ENCODE measurements at places on chromosomes 5 and 9. TPM values are rescaled to one million over a fixed set of nuclear protein-coding genes. Genes with fewer than 3 reads are reported as not detected.
A peak's percentile ranks its signal among the peaks of the same experiment; 100 is the strongest.

GRCh38 chr9:2210201-2210600 is 195.1 kb downstream of the SMARCA2 start:
- no peak overlapping the region for H3K4me3 ChIP-seq
- H3K36me3 ChIP-seq, result no peaks in the 10 kb centered on the region
- no peaks in the 10 kb centered on the region for H3K27me3 ChIP-seq

PDCD1LG2 gene
- 1.4 TPM for total RNA-seq

F12 gene
- 2.2 TPM for total RNA-seq

DNA sequence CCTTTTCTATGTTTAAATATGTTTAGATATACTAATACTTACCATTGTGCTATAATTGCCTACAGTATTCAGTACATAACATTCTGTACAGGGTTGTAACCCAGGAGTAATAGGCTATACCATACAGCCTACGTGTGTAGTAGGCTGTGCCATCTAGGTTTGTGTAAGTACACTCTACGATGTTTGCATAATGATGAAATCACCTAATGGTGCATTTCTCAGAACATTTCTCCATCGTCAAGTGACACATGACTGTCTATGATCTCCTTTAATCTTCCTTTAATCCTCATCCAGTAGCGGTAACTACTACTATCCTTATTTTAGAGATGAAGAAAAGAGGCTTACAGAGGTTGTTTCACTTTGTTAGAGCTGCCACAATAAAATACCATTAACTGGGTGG is 369.2 kb downstream of the PLK2 start:
- no peak for DNase-seq
- H3K36me3 ChIP-seq, result no peaks in the 10 kb centered on the region
- no peak overlapping the region for H3K27ac ChIP-seq
- H3K27me3 ChIP-seq, result no peaks in the 10 kb centered on the region
- no peaks in the 10 kb centered on the region for H3K4me1 ChIP-seq
- no peak overlapping the region for H3K4me3 ChIP-seq

DNA sequence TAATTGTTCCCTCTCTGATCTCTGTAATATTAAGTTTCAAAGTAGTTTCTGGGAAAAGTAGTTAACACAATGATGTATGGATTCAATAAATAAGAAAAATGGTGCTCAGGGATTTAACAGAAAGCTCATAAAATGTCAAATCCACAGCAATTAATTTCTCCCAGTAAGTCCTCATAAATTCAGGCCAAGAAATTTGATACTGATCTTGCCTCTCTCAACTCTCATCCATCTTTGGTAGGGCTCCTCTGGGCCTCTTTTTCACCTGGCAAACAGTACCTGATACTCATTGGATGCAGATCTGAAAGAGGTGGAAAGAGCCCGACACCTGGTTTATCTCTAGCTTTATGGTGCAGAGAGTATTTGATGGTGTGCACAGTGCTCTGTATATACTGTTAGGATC is 106.1 kb downstream of the STK32A start:
- H3K27ac ChIP-seq, result no peak overlapping the region
- H3K36me3 ChIP-seq, result no peaks in the 10 kb centered on the region
- no peaks in the 10 kb centered on the region for H3K27me3 ChIP-seq
- H3K4me3 ChIP-seq, result no peak overlapping the region
- no peaks in the 10 kb centered on the region for H3K4me1 ChIP-seq

- peaks cover 61% of the 10 kb centered on the region for H3K27me3 ChIP-seq
- no peak within 1 kb of the TSS for H3K27ac ChIP-seq
- DNase-seq, result no peak
- no peaks in the 10 kb centered on the region for H3K4me1 ChIP-seq
- H3K4me3 ChIP-seq, result no peak within 1 kb of the TSS
Observed at GRCh38 chr5:73120222-73121118, at the start of gene TMEM171. Gene TMEM171, plus strand, starts transcription at chr5:73120575. Its CDS starts 2,799 bp downstream, at chr5:73123374.

- H3K4me3 ChIP-seq, result no peak overlapping the region
- H3K27me3 ChIP-seq, result peaks cover 7% of the 10 kb centered on the region
- no peaks in the 10 kb centered on the region for H3K4me1 ChIP-seq
- no peak for DNase-seq
- H3K36me3 ChIP-seq, result no peaks in the 10 kb centered on the region
Observed at GRCh38 chr9:91547081-91547480, 123.4 kb upstream of the NFIL3 start.

GRCh38 chr5:178328826-178329730 is 96.5 kb upstream of the PHYKPL start:
- no peak overlapping the region for H3K4me3 ChIP-seq
- H3K4me1 ChIP-seq, result peaks cover 5% of the 10 kb centered on the region
- H3K36me3 ChIP-seq, result no peaks in the 10 kb centered on the region
- DNase-seq, result no peak
- H3K27ac ChIP-seq, result no peak overlapping the region
- H3K27me3 ChIP-seq, result no peaks in the 10 kb centered on the region

GAPT gene
- total RNA-seq, result not detected

- H3K27ac ChIP-seq, result no peak overlapping the region
- no peak for DNase-seq
- no peak overlapping the region for H3K4me3 ChIP-seq
- no peaks in the 10 kb centered on the region for H3K36me3 ChIP-seq
- H3K27me3 ChIP-seq, result peaks cover 24% of the 10 kb centered on the region
Observed at GRCh38 chr5:66694036-66694435, 97.8 kb downstream of the MAST4 start.

GRCh38 chr9:35652829-35653209 is 2.1 kb upstream of the SIT1 start:
- peaks cover under 1% of the 10 kb centered on the region for H3K27me3 ChIP-seq
- H3K4me1 ChIP-seq, result peaks cover 54% of the 10 kb centered on the region
- H3K4me3 ChIP-seq, result no peak overlapping the region
- no peak overlapping the region for H3K27ac ChIP-seq
- no peak for DNase-seq
- peaks cover 8% of the 10 kb centered on the region for H3K36me3 ChIP-seq

ADAMTS19 gene
- total RNA-seq, result not detected

- H3K27me3 ChIP-seq, result peaks cover 2% of the 10 kb centered on the region
- H3K4me3 ChIP-seq, result no peak overlapping the region
- H3K27ac ChIP-seq, result no peak overlapping the region
- DNase-seq, result no peak
Observed at GRCh38 chr9:96674906-96675538, 19.9 kb upstream of the PRXL2C start.

DNA sequence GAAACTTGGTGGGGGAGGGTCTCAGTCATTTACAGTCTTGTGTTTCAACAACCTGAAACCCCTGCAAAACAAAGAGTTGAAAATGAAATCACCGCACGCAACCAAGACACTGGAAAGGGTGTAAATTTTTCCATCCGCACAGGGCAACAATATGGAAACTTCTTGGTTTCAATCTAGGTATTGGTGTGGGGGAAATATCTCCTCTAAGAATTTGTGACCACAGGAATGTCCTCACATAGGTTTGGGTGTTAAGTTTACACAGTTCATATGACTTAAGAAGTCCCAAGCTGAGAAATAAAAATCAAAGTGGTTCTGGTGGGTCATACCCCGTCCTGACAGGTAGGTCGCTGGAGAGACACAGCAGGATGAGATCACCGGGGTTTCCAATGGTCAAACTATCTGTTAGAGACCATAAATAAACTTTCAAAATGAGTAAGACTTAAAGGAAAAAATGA is 51.9 kb upstream of the PIP5K1B start:
- H3K4me3 ChIP-seq, result peak overlapping the region; percentile 35
- H3K36me3 ChIP-seq, result peaks cover 3% of the 10 kb centered on the region
- peak overlapping the region; percentile 88 for H3K27ac ChIP-seq
- H3K4me1 ChIP-seq, result peaks cover 52% of the 10 kb centered on the region

DNA sequence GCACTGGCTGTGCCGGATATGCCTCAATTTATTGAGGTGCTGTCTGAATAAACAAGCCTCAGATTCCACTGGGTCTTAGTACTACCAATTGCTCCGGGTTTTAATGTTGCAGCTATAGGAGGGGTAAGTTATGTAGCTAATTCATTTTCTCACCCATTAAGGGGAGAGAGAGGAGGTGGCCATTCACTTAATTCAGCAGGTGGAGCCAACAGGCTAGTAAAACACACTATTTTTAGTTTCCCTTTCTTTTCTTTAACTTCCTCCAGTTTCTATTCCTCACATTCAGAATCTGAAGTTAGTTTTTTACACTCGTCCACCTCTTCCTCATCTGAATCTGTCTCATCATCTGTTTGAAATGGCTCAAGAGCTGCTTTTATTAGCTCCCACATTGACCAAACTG is 105.6 kb upstream of the CDH10 start:
- DNase-seq, result no peak
- no peaks in the 10 kb centered on the region for H3K4me1 ChIP-seq
- H3K27me3 ChIP-seq, result no peaks in the 10 kb centered on the region

Data from activated T-helper 1 cell treated with anti-CD3 and anti-CD28 coated beads, Interleukin-12 subunit alpha, Interleukin-12 subunit beta, Interleukin-2, Interleukin-4 antibody, amounts not matched to agents 30 ng/mL and 10 ng/mL and 1 ng/mL, durations not matched to agents 14 hours and 24 hours and 36 hours (primary cell).